ENCODE measurements at places on chromosomes 1 and 21. TPM values are rescaled to one million over a fixed set of nuclear protein-coding genes. Genes with fewer than 3 reads are reported as not detected.

DNA sequence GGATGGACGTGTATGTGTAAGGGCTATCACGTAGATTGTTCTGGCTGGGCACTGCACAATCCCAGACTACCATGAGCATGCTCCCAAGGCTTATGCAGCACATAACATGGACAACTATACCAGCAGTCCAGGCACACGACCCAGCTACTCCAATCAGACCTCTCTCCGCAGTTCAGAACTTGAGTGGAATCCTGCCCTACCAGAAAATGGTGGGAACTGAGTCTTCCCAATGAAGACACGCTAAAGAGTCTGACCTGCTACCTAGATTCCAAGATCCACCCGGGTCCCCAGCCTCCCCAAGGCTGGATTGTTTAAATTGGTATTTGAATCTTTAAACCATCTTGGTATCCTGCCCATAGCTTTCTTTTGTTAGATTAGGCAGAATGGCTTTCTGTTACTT is 251.3 kb upstream of the KAZN start:
- no peak for DNase-seq
- H3K36me3 ChIP-seq = no peaks in the 10 kb centered on the region
- H3K27ac ChIP-seq = no peak overlapping the region
- H3K4me3 ChIP-seq = no peak overlapping the region
- H3K27me3 ChIP-seq = peaks cover 8% of the 10 kb centered on the region

DNA sequence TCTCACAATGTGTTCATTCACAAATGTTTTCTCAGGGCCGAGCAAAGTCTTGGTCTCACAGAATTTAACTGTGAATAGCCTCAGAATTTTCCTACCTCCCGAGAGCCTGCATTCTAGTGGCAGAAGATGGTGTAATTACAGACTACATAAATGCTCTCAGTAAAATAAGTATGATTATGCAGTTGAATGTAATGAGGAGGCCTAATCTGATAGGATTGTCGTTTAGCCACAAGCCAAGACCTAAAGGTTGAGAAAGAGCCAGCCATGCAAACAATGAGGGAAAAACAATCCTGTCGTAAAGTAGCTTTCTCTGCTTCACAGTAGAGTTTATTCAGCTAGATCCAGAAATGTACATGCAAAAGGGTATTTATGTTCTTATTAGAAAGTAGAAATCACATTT is 607.8 kb upstream of the B3GALT2 start:
- no peak overlapping the region for H3K27ac ChIP-seq
- no peak for DNase-seq
- H3K36me3 ChIP-seq = peaks cover 5% of the 10 kb centered on the region
- no peaks in the 10 kb centered on the region for H3K4me1 ChIP-seq
- no peaks in the 10 kb centered on the region for H3K27me3 ChIP-seq
- H3K4me3 ChIP-seq = no peak overlapping the region

DNA sequence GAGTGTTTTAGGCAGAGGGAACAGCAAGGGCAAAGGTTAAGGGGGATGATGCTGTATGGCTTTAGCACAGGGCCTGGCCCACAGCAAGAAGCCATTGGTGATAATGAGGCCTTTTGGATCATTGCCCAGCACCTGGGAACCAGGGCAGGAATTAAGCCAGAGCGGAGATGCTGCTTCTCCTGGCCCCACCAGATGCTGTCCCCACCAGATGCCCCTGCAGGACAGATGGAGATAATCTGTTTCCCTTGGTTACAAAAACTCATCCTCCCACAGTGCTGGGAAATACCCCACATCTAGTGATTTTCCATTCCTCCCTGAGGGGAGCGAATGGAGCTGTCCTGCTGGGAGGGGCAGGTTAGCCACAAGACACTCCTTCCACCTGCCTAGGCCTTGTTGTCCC is 18.8 kb downstream of the OPRD1 start:
- H3K27ac ChIP-seq = no peak overlapping the region
- H3K4me3 ChIP-seq = no peak overlapping the region
- no peak for DNase-seq
- peaks cover 2% of the 10 kb centered on the region for H3K4me1 ChIP-seq
- peaks cover 36% of the 10 kb centered on the region for H3K27me3 ChIP-seq
- peaks cover 3% of the 10 kb centered on the region for H3K36me3 ChIP-seq

DNA sequence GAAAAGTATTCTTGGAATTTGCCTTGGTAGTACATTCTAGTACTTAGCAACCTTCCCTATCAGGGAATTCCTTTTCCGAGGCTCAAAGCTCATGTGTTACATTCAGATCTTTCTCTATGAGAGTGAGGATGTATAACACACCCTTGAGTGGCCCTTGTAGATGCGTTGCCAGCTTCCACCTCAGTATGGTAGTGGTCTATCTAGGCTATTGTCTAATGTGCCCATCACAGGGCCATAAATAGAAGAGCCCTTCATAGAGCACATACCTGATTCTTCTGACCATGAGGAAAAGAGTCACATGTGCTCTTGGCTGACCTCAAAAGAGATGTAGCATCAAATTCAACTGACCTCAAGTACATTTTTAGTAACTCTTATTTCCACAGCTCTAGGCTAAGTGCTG is 14.0 kb upstream of the ZC3H11B start:
- H3K27ac ChIP-seq = no peak overlapping the region
- H3K4me1 ChIP-seq = no peaks in the 10 kb centered on the region
- no peaks in the 10 kb centered on the region for H3K27me3 ChIP-seq
- H3K36me3 ChIP-seq = no peaks in the 10 kb centered on the region
- DNase-seq = no peak

- H3K4me3 ChIP-seq = no peak overlapping the region
- H3K4me1 ChIP-seq = peaks cover 7% of the 10 kb centered on the region
- no peak for DNase-seq
- no peak overlapping the region for H3K27ac ChIP-seq
- H3K36me3 ChIP-seq = peaks cover 3% of the 10 kb centered on the region
These were observed 10.9 kb downstream of the PEAR1 start for GRCh38 chr1:156904187-156904959.

DNA sequence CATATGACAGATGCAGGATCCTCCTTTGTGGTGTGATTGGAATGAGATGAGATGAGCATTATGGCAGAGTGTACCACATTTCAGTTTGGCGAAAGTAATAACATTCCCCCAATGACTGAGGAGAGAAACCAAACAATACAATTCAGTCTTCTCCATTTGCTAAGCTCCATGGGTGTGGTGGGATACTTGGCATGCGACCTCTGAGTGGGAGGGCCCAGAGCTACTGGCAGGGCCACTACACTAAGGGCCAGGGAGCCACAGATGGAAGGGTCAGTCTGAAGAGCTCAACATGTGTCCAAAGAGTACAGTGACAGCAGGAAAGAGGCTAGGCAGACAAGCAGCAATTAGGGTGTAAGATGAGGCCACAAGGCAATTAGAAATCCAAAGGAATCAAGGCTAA is 23.8 kb upstream of the PAXBP1 start:
- no peaks in the 10 kb centered on the region for H3K27me3 ChIP-seq
- H3K27ac ChIP-seq = no peak overlapping the region
- no peak for DNase-seq
- H3K4me3 ChIP-seq = no peak overlapping the region

DNA sequence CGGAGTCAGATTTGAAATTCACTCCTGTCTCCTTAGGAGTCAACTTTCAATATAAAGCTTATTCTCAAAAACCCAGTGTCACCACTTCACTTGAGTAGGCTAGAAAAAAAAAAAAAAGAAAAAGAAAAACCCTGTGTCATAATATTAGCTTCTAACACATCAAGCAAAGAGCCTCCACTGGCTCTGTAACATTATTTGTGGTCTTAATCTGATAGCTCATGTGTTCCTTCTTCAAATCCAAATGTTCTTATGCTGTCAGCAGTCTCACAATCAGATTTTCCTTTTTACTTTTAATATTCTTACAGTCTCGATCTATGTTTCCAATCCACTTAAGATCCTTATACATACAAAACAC is 26.1 kb upstream of the PSMG1 start:
- H3K36me3 ChIP-seq = peaks cover 6% of the 10 kb centered on the region
- H3K27me3 ChIP-seq = no peaks in the 10 kb centered on the region
- H3K27ac ChIP-seq = peak overlapping the region; percentile 3
- H3K4me1 ChIP-seq = peaks cover 14% of the 10 kb centered on the region

DNA sequence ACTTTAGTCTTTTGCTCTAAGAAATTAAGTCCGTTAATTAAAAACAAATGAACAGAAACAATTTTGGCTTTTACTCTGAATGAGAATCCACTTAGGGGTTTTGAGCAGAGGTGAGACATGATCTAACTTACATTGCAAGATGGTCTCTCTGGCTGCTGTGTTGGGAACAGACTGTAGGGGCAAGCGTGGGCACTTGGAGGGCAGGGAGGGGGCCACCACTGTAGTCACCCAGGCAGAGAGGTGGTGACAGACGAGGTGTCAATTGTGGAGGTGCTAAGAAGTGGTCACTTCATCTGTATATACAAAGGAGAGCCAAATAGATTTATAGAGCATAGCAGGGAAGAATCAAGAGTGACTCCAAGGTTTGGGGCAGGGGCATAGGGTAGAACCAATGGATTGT is 71.1 kb upstream of the IRF2BP2 start:
- no peak overlapping the region for H3K27ac ChIP-seq
- no peaks in the 10 kb centered on the region for H3K36me3 ChIP-seq
- no peak for DNase-seq

GRCh38 chr1:185144233-185144632 is 12.5 kb downstream of the TRMT1L start:
- no peaks in the 10 kb centered on the region for H3K27me3 ChIP-seq
- DNase-seq = no peak
- H3K4me1 ChIP-seq = peaks cover 8% of the 10 kb centered on the region
- H3K36me3 ChIP-seq = peaks cover 15% of the 10 kb centered on the region
- H3K4me3 ChIP-seq = no peak overlapping the region
- H3K27ac ChIP-seq = no peak overlapping the region

DNA sequence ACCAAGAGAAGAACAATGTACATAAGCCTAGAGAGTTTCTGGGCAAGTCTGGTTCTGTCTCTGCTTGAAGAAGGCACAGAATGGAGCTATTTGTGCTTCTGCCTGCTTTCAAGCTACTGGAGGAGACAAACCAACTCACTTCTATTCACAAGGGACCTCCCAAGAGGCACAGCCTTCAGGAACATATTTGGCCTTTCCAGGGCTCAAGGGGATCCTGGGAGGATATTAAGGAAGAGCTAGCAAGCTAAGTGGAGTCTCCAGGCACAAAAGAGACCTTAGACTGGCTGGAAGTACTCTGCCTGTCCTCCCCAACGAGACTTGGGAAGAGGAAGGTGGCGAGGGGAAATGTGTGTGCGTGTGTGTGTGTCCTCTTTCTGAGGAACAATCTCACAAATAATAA is at the start of gene OR6Y1:
Gene OR6Y1 (minus strand): TSS at position 54 of the 400 bp plus-strand sequence. CDS start 6,300 bp downstream, outside the sequence.
- no peaks in the 10 kb centered on the region for H3K4me1 ChIP-seq
- DNase-seq = no peak
- no peak within 1 kb of the TSS for H3K4me3 ChIP-seq
- peaks cover 18% of the 10 kb centered on the region for H3K27me3 ChIP-seq
- no peaks in the 10 kb centered on the region for H3K36me3 ChIP-seq

DNA sequence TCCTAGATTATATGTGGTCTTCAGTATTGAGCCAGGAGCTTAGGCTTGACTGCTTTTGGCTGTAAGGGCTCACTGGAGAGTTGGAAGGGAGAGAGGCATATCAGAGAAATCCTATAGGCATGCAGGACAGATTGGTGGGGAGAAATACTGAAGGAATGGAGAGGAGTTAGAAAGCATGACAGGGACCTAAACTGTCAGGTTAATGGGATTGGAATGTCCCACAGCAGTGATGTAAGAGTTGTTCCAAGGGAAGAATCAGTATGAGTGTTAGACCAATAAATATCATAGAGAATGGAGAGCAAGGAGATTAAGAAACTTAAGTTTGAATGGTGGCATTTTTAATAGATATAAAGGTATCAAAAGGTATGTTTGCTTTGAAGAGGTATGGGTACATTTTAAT is 39.7 kb downstream of the SLC35A3 start:
- H3K27ac ChIP-seq = peak overlapping the region; percentile 3
- peaks cover 13% of the 10 kb centered on the region for H3K36me3 ChIP-seq
- no peak for DNase-seq
- H3K4me1 ChIP-seq = peaks cover 2% of the 10 kb centered on the region
- H3K27me3 ChIP-seq = no peaks in the 10 kb centered on the region

DNA sequence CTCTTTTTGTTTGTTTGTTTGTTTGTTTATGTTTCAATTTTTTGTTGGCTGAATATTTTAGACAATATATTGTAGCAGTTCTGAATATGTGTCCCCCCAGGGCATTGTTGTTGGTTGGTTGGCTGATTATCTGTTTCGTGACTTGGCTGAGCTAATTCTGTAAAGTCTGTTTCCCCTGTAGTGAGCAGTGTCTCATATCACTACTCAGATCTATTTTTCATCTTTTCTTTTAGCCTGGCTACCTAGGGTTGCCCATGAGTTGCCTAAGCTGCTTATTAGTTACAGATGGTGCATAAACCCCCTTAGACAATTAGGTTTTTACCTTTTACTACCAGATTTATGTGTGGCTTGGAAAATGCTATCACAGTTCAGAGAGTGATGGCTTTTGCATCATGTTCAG is 32.3 kb downstream of the CFAP57 start:
- H3K36me3 ChIP-seq = peaks cover 2% of the 10 kb centered on the region
- DNase-seq = no peak
- no peak overlapping the region for H3K27ac ChIP-seq
- H3K4me3 ChIP-seq = no peak overlapping the region

DNA sequence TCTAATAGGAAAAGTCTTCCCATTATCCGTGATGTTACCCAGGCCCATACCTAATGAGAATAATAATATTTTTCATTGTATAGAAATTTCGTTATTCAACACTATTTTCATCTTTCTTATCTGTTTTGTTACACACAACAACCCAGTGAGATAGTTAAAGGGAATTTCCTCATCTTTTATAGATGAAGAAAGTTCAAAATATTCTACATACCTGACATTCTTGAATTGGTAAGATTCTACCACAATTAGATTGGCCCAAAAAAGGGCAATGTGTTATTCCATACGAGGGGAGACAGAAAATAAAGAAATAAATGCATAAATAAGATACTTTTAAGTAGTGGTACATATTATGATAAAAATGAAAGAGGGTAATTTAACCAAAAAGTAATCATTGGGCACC is 405.5 kb upstream of the ADAMTS5 start:
- H3K27me3 ChIP-seq = no peaks in the 10 kb centered on the region
- no peaks in the 10 kb centered on the region for H3K4me1 ChIP-seq
- H3K4me3 ChIP-seq = no peak overlapping the region
- no peaks in the 10 kb centered on the region for H3K36me3 ChIP-seq

- no peak for DNase-seq
- peaks cover 6% of the 10 kb centered on the region for H3K27me3 ChIP-seq
- H3K36me3 ChIP-seq = no peaks in the 10 kb centered on the region
These were observed 19.4 kb upstream of the ZNF281 start for GRCh38 chr1:200429221-200429751.

DNA sequence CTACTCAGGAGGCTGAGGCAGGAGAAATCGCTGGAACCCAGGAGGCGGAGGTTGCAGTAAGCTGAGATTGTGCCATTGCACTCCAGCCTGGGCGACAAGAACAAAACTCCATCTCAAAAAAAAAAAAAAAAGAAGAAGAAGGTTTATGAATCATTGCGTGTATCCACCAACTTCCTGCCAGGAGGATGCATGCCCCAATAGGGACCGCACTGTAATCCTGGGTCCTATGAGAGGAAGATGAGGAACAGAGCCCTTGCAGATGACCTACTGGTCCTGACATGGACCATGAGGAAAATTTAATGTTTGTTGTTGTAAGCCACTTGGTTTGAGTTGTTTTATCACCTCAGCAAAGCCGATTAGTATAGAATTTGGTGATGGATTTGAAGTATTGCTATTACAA is 56.7 kb downstream of the PTGS2 start:
- H3K27ac ChIP-seq = no peak overlapping the region
- peaks cover 6% of the 10 kb centered on the region for H3K27me3 ChIP-seq
- H3K36me3 ChIP-seq = no peaks in the 10 kb centered on the region
- no peak overlapping the region for H3K4me3 ChIP-seq
- peaks cover 5% of the 10 kb centered on the region for H3K4me1 ChIP-seq

Gene SLC30A2
- not detected for total RNA-seq

Gene OTUD3
- total RNA-seq = 16.9 TPM

Gene IARS2
- total RNA-seq = 32.6 TPM

Gene SIK1
- 229 TPM for total RNA-seq

Gene KCNH1
- not detected for total RNA-seq
